ENCODE measurements at places on chromosomes 12 and 14.

DNA sequence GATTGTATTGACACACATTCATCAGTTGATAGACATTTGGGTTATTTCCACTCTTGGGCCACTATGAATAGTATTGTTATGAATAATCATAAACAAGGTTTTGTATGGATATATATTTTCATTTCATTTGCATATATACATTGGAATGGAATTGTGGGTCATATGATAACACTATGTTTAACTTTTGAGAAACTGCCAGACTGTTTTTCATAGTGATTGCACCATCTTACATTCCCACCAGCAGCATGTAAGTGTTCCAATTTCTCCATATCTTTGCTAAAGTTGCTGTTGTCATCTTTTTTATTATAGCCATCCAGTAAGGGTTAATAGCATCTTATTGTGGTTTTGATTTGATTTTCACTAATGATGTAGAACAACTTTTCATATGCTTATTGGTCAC lies 198.5 kb upstream of the PPFIA2 start:
- no peak for DNase-seq

- no peak for DNase-seq
Measured at GRCh38 chr12:109725321-109726105, 11.9 kb downstream of the FAM222A start.

GRCh38 chr12:49160399-49160798 lies 28.5 kb downstream of the TUBA1A start:
- no peak for DNase-seq

GRCh38 chr14:44701563-44702263 lies 194.6 kb upstream of the FSCB start:
- DNase-seq = no peak

- DNase-seq = no peak
Measured at GRCh38 chr12:62361048-62361447, 100.8 kb downstream of the USP15 start.

GRCh38 chr14:77924141-77924948 lies 124.4 kb downstream of the ADCK1 start:
- DNase-seq = no peak

DNA sequence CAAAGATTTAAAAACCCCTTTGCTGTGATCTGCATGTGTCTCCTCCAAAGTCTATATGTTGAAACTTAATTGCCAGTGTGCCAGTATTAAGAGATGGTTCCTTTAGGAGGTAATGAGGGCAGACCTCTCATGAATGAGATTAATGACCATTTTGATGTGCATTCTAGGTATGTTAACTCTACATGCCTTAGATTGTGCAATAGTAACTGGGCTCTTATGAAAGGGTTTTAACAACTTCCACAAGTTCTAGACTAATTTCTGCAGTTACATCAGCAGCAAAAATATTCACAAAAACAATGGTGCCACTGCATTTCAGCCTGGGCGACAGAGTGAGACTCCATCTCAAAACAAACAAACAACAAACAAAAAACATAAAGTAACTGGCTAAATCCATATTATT lies 3.8 kb upstream of the TAS2R10 start:
- DNase-seq = no peak

DNA sequence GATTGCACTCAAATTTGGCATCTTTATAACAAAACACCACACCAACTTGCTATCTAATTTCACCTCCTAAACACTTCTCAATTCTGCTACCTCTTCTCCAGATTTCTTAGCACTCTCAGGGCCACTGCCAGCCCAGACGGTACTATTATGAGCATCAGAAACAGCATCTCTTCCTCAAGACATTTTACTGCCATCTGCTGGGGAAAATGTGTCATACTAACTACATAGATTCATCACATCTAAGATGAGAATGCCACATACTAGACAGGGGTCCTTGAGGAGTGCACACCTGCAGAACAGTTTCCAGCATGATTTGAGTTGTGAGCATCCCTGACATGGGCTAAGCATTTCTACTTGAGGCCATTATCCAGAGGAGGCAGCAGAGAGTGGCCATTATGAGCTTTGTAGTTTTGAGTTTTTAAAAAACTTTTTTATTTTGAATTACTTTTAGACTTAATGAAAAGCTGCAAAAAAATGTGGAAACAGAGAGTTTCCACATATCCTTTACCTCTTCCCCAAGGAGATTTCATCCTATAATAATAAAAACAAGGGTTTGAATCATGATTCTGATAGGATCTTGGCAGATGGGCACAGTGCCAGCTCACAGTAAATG lies 15.1 kb upstream of the GRIP1 start:
- DNase-seq = peak; percentile 36

DNA sequence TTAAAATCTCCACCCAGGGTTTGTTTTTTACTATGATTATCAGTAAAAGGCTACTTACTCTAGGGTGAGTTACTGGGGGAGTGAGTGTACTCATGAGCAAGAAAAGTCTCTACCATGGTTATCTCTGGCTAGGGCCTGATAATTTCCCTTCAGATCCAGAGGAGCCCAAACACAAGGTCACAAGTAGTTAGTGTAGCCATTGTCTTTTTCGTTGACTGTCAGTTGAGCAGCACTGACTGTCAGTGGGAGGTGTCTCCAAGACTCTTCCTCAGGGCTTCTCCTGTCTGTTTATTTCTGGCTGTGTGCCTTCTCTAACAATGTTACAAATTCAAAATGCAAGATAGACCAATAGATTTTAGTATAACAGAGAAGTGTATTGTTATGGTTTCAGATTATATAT lies 181.2 kb upstream of the MIS18BP1 start:
- no peak for DNase-seq

- DNase-seq = no peak
Measured at GRCh38 chr14:79465651-79466050, 745.7 kb downstream of the DIO2 start.

GRCh38 chr14:69066396-69067171 lies 86.3 kb downstream of the DCAF5 start:
- no peak for DNase-seq

DNA sequence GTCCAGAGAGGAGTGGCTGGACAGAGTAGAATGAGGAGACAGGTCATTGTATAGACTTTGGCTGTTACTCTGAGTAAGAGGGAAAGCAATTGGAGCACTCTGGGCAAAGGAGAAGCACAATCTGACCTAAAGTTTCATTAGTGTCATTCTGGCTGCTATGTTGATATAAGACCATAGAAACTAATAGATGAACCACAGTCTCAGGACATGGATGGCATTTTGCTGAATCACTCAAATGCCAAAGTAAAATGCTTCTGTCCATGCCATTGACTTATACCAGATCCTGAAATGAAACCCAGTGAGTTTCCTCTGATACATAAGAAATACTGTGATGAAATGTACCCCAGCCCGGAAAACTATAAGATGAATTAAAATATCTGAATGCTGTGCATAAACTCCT lies 65.8 kb upstream of the COCH start:
- no peak for DNase-seq

DNA sequence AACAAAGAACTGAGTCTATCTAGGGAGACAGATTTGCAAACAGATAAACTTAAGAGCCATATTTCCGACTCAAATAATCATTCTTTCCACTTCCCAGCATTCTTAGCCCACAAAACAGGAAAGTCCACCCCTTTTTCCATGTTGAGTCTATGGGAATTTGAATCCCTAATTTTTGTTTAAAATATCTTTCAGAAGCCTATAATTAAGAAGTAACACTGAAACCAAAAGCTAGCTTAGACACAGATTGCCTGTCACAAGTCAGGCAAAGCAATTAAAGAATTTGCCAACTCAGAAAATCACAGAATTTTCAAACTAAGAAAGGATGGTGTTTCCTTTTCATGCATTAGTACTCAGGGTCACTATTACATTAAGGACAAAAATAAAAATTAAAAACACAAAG lies 17.0 kb downstream of the ATP2B1 start:
- DNase-seq = no peak

DNA sequence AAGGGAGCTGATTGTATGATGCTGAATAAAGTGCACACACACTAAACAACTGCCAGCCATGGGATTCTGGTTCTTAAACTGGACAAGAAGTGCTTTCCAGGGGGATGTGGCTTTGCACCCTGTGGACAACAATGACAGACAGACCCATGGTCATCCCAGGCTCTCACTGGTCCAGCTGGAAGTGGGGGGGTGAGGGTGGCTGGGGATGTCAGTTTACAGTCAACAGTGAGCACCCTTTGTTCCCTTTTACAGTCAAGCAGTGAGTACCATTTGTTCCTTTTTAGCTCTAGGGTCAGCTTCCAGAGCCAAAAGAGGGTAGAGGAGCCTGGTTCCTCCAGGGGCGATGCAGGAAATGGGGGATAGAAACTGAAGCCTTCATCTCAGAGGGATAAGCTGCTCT lies 100.7 kb downstream of the SMOC1 start:
- DNase-seq = no peak

GRCh38 chr14:52397844-52398243 lies 83.7 kb downstream of the PTGER2 start:
- DNase-seq = no peak

DNA sequence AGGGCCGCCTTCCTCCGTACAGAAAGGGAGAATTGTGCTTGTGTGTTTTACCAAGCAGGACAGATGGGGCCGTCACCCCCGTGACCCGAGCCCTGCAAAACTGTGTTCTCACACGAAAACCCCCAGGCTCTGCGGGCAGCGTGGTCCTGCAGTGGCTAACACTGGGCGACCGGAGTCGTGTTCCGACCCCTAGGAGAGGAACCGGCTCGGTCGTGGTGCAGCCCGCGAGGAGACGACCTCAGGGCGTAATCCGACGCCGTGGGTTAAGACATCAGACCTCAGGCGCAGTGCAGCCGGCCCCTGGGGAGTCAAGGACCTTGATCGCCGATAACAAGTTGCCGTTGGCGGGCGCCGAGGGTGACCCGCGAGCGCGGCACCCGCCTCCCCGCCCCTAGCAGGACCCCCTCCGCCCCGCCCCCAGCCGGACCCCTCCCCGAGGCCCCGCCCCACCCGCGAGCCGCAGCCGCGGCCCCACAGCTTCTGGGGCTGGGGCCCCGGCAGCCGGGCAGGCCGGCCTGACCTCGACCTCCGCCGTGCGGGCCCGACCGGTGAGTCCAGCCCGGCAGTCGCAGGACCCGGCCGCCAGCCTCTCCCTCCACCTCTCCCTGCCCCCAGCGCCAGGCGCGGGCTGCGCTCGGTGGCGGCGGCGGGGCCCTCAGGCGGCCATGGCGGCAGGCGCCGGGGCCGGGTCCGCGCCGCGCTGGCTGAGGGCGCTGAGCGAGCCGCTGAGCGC lies at the start of gene CHPT1:
TSS of gene CHPT1 (plus strand) at position 444 of the 733 bp plus-strand sequence. CDS start at position 666, 222 bp downstream.
- DNase-seq = peak; percentile 95

GRCh38 chr12:58873496-58873895 lies 46.8 kb downstream of the LRIG3 start:
- DNase-seq = no peak

- DNase-seq = no peak
Measured at GRCh38 chr14:53148671-53149070, 4.5 kb downstream of the DDHD1 start.

DNA sequence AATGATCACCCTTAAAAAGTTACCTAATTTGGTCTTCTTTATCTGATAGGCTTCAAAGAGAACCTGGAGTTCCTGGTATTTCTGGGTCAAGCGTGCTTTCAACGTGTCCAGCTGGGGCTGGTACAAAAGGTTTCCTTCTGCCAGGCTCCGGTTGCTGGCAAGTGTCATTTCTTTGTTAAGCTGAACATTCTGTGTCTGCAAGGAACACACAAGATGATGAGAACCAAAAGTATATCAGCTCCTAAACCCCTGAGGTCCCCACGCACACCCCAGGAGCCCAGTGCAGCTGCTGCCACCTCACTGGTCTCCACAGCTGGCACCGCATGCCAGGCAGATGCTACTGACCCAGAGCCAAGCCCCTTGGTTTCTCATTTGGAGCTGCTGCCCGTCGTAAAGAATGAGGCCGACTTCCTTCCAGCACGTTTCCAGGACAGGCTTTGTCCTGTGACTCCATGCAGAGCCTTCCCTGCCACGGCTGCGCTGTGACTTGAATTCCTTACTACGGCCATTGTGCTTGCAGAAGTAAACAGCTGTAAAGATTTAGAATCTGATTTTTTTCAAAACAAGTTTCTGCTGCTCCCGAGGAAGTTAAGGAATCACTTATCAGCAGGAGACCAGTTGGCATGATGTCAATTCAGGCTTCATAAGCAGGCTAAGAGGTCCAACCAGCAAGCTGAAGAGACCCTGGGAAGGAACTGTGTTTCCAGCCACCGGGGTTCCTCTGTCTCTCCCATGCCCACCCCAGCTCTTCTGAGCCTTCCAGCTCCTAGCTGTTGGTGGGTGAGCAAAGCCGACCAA lies 24.9 kb downstream of the VPS37B start:
- no peak for DNase-seq

- no peak for DNase-seq
Measured at GRCh38 chr12:104737791-104738301, 220.2 kb downstream of the SLC41A2 start.

- no peak for DNase-seq
Measured at GRCh38 chr12:42056130-42056529, 88.5 kb downstream of the GXYLT1 start.

DNA sequence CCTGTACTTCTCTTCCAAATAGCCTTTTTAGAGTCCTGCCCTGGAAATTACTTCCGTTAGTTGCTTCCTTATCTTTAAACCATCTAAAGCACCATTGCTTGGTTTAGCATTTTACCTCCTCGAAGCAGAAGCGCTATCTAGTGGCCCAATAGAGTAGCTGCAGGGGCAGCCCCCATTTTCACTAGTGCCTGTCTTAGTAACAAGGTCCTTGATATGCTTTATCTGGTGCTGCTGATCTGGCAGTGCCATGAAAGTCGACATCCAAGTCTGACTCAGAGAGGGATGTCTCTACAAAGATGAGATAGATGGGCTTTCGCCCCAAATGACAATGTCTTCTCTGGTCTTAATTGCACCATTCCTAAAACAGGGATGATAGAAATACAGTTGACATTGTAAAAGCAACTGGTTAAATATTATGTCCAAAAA lies 25.0 kb upstream of the CIT start:
- peak; percentile 78 for DNase-seq

DNA sequence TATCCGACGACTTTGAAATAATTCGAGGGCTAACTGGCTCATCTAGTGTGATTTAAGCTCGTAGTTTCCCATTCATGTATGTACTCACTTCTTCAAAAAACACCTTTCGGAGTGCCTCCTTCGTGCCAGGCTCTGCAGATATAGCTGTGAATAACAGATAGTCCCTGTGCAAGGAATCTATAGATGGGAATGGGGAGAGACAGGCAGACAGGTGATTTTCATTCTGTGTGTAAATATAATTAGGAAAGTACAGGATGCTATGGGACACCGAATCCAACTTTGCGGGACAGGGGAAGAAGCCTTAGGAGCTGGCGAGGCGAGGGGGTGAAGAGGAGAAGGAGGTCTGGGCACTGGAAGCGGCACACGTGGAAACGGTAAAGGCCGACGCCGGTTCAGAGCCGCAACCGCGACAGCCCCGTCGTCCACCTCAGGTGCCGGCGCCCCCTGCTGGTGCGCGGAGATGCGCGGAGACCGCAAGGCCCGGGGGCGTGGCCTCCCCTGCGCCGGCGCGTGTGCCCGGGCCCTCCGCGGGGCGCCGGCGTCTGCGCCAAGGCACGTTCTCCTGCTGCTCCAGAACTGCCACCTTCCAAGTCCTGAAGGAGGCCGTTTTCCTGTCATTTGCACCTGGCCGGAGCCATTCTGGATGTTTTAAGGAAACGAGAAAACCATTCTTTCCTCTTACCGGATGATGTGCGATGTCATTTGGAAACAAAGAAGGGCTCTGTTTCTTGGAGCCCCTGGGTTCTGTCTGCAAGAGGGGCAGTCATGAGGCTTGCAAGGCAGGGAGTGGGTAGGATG lies 18.0 kb upstream of the CACNA1C start:
- DNase-seq = peak; percentile 88

GRCh38 chr12:27779416-27779919 lies 565 bp upstream of the KLHL42 start:
- DNase-seq = no peak

Measured in K562 (cell line).